ENCODE measurements at places on chromosomes 11 and 22.
A peak's percentile ranks its signal among the peaks of the same experiment; 100 is the strongest.

- DNase-seq: peak; percentile 12
These were observed 19.1 kb upstream of the XBP1 start for GRCh38 chr22:28819253-28820096.

GRCh38 chr11:13338427-13339069, 61.0 kb downstream of the BMAL1 start:
- DNase-seq: peak; percentile 58

- no peak for DNase-seq
These were observed 7.3 kb downstream of the MN1 start for GRCh38 chr22:27794226-27794625.

- DNase-seq: no peak
These were observed 12.8 kb downstream of the MISFA start for GRCh38 chr11:18612394-18612793.

DNA sequence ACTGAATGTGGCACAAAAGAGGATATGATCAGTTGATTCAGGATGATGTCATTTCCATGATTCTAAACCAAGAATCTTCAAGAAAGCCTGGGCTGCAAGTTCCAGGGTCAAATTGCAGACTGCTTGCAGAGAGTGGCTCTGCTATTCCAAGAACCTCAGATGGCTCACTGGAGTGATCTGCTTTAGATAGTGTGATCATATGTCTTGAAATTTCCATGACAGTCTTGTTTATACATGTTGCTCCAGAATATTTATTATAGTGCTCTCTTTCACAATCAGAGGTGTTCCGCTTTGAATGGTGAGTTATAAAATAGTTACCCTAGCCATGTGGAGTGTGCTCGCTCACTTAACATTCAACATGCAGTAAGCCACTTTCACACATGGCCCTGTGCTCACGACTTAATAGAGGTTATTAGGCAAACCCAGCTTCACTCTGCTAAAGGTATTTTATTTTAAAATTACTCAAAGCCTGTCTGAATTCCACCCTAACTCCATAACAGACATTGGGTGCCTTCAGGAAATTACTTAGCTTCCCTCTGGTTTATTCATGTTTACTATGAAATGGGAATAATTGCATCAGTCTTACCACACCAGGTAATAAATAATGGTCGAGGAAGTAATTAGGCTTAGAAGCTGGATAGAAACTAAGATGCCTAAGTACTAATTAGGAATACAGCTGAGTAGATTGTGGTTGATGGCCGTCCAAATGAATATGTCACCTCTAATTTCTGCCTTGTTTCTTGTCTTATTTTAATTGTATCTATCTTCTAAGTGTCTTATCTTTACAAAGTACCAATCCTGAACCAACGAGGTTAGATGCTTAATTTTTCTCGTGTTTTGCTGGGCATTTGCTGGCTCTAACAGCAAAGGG, 187.9 kb downstream of the ETS1 start:
- DNase-seq: peak; percentile 66

- DNase-seq: no peak
These were observed 40.4 kb downstream of the ETS1 start for GRCh38 chr11:128546916-128547315.

DNA sequence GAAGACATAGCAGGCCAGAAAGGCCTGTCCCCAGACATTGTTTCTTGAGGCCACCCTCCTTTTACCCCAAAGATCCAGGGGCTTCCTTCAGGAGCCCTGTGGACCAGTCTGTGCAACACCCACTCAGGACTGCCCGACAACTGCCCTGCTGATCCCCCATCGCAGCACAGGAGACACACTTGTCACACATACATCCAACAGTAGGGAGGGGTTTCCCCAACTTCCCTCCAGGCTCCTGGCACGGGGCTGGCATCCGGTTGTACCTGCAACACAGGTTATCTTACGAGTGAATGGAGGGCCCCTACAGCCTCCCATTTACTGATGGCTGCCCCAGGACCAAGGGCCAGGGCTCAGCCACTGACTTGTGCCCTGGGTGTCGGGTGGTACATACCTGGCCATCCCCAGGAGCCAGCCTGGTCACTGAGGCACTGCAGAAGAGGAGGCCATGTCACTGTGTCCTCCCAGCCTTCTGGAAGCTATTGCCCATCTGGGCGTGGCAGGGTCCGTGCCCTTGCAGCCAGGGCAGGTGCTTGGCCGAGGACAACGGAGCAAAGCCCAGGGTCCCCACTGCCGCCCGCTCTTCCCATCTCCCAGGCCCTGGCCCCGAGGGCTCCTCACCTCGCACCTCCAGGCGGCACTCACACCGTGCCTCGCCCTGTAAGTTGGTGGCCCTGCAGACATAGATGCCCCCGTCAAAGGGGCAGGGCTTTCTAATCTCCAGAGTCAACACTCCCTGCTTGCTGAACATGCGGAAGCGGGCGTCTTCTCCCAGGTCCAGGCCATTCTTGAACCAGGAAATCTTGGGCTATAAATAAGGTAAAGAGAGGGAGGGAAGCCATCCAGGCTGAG, 20.8 kb downstream of the MYBPC3 start:
- DNase-seq: no peak

DNA sequence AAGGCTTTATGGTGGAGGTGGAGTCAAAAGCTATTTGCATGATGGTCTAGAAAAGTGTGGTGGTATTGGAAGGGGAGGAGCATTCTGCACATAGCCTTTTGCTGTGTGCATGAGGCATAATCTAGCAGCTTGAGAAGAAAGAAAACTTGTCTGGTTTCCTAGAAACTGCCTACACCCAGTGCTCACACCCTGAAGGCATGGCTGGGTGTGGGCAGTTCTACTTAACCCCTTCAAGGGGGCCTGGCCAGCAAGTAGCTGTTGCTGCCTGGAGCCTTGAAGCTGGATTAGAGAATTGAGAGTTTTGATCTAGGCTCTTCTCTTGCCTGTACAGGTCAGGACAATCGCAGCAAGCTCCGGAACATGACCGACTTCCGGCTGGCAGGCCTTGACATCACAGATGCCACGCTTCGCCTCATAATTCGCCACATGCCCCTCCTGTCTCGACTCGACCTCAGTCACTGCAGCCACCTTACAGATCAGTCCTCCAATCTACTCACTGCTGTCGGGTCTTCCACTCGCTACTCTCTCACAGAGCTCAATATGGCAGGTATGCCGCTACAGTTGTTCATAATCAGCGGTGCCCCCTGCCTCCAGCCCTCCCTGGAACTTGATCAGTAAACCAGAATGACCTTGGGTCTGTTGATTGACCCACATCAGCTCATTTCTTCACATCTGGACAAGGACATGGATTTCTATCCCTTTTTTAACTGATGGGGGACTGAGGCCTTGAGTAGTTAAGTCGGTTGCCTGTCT, 12.2 kb upstream of the GRK2 start:
- no peak for DNase-seq

DNA sequence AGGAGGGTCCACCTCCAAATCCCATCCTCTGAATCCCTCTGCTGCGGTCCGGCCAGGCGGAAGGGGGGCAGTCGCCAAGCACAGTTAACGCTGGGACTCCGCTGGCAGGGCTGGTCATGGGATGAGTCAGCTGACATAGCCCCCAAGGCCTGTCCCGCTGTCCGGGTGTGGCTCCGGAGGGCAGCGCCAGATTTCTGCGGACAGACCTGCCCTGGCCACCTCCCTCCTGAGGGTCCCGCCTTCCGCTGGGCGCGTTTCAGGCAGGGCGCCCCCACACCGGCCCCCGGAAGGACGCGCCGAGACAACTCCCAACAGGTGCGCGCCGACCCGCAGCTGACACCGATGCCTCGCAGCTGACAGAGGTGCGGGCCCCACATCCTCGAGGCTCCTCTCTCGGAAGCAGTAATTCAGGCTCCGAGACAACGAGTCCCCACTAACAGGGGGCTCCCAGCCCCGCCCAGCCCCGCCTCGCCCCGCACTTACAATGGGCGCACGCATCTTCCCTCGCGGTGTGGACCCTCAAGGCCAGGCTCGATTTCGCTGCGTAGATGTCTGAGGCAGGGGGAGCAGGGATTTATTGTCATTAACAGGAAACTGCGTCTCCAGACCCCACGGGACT, 607 bp downstream of the PLAAT3 start:
- DNase-seq: peak; percentile 34

DNA sequence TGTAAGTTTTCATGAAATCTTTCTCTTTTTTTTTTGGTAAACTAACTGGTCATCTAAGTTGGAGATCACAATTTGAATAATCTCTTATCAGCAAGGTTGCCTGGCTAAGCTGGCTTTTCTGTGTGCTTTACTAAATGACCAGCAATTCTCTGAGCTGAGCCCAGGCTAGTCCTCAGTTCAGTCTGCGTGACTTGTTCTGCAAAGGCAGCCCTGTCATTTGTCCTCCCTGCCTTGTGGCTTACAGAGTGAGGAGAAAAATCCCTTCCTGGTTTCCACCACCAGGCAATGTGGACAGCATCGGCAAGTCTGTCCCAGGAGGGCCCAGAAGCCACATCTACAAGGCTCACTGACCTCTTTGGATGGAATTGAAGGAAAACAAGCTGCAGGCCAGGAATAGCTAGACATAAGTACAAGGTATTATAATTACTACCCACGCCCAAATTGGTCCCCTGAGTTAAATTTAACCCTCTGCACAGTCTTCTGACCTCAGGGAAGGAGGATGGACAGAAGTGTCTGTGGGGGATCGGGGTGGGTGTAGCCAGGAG, 108.6 kb downstream of the SCN3B start:
- no peak for DNase-seq

- no peak for DNase-seq
These were observed 22.4 kb downstream of the CCDC82 start for GRCh38 chr11:96367342-96367741.

GRCh38 chr11:109838026-109838425, 255.2 kb upstream of the ZC3H12C start:
- DNase-seq: no peak

DNA sequence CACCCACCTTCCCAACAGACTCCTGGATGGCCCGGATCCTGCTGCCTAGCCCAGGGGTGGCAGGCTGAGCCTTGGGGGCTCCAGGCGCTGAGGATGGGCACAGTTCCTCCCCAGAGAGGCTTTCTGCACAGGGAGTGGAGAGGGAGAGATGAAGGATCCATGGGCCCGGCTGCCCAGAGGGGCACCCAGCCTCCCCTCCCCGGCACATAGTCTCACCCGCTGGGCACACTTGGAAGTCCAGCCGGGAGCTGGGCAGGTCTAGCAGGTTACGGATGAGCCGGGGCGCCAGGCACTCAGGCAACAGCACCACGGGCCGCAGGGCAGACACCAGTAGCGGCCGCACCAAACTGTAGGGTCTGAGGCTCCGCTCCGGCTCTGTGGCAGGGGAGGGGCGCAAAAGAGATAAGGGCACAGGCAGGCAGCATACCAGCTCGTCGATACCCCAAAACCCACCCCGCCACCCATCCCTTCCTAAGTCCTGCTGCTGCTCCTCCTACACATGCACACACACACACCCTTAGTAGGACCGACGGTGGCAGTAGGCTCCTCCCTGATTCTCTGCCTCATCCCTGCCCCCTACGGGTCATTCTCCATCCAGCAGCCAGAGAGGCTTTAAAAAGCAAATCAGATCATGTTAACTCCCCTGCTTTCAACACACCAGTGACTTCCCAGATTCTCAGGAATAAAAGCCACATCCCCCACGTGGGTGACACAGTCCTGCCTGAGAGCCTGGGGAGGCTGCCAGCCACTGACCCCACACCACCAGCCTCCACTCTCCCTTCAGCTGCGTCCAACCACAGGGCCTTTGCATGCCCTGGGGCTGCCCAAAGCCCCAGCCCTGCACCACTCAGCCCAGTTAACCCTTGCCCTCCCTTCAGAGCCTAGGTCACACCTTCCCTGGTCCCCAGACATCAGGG, 6.5 kb upstream of the MFNG start:
- DNase-seq: peak; percentile 54

DNA sequence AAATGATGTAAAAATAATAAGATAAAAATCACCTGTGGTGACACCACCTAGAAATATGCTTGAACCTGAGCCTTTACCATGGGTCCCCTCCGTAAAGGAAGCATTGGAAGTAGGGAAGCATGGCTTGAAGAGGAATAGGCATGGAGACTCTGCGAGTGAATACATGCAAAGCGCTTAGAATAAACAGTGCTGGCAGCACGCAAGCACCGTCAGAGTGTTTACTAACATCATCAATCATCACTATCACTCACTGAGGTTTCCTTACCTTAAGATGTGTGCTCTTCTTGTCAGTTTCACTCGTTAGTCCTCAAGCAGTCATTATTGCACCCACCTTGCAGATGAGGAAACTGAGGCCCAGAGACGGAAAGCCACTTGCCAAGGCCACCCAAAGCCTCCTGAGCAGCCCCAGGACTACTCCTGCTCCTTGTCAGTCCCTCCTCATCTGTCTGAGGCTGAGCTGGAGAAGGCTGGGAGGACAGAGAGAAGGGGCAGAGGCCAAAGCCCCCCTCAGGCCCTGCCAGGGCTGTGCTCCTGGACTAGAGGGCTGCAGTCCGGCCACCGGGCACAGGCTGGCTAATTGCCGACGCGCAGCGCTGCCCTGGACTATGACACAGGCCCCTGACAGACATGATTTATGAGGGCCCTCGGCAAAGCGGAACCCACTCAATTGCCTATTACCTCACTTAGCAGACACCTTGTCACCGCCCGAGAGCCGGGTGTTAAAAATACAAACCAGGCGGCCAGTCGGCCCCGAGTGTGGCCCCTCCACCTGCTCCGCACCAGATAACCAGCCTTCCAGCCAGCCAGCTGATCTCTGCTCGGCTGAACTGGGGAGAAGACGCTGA, 168.9 kb downstream of the MN1 start:
- no peak for DNase-seq

DNA sequence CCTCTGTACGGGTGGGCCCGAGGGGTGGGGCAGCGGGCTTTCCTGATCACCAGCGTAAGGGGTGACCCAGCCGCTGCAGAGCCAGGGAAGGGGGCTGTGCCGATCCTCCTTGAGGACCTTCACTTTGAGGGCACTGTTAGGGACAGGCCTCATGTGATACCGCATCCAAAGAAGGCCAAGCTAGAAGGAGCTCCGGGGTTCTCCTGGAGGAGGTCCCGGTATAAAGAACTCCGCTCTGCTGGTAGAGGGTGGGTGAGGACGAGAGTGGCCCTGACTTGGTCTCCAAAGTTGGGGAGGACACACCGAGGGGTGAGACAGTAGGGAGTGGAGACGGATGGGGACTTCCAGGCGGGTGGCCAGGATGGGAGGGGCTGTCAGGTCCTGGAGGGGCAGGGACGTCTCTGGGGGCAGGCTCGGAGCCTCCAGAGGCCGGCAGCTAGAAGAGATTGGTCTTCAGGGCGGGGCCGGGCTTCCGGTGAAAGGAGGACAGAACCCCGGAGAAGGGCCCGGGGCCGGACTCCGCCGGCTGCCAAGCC, 4.6 kb downstream of the PHOX2A start:
- DNase-seq: peak; percentile 47

DNA sequence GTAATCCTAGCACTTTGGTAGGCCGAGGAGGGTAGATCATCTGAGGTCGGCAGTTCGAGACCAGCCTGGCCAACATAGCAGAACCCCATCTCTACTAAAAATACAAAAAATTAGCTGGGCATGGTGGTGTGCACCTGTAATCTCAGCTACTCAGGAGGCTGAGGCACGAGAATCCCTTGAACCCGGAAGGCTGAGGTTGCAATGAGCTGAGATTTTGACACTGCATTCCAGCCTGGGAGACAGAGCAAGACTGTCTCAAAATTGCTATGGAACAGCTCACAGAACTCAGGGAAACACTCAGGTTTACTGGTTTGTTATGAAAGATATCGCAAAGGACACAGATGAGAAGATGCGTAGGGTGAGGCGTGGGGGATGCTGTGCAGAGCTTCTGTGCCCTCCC, 2.7 kb downstream of the FAM118A start:
- DNase-seq: no peak

Measured in PC-3 (cell line).